ENCODE measurements at places on chromosomes 12 and 14.

DNA sequence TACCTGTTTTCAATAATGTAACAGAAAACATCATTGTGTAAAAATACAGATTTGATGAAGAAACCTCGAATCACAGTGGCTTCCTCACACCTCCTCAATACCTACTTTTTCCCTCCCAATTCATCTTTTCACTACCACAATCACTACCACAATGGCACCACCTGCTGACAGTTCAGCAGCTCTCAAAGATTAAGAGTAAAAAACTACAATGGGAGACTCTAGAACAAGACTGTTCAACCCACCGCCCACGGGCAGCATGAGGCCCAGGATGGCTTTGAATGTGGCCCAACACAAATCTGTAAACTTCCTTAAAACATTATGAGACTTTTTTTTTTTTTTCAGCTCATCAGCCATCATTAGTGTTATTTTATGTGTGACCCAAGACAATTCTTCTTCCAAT lies 15.2 kb downstream of the MED6 start:
- no peak for DNase-seq

DNA sequence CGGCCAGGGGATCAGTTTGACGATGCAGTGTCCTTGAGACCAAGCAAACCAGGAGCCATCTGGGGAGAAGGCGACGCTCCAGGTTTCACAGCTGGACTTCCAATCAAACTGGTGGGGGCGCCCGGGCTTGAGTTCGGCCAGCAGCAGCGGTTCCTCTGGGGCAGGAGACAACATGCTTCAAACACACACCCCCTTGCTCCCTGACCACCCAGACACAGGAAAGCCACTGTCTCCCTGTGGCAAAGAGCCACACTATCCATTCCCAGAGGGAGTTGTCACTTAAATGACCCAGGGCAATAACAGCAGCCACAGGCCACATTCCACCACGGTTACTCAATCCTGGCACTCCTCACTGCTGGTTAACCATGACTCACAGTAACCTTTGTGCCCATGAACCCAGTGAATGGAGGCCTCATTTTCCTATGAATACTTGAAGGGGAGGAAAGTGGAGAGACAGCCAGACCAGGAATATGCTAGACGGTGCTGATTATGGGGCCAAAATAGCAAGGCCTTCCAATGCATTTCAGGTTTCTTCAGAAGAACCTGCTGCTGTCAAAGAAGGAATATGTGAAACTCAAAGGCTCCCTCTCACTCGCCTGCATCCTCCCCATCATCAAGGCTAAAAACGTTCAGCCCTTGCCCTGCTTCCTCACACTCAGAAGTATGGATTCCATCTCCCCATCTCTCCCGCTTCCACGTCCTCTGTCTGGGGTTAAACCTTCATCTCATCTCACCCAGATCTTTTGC lies 8.5 kb downstream of the WSB2 start:
- DNase-seq = peak; percentile 49

DNA sequence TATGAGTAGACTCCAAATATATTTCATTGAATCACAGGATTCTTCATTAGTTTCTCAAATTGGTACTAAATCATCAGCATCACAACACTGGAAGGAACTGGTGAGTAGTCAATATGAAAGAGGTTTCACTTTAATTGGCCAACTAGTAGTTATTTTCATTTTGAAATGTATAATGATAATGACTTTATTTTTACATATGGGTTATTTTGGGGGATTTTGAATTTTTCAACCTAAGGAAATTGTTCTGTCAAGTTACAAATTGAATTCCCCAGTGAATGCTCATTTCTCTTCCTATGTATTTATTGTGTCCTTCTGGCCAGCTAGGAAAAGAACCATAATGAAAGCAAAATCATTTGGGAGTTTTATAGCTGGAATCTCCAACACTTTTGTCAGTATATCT lies 174.2 kb upstream of the ATP2B1 start:
- DNase-seq = no peak

DNA sequence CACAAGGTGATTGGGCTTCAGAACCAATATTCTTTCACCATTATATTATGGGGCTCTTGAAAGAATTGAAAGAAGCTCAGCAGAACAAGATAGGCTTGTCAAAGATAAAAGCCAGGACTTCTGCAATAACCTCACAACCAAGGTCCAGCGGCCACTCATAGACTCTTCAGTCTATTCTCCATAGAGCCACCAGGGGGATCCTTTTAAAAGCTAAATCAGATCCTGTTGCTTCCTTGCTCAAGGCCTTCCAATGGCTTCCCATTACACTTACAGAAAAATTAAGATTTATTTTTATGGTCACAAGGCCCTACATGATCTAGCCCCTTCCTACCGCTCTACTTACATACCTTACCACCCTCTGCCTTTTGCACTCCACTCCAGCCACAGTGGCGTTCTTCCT lies 169.6 kb downstream of the C12orf42 start:
- no peak for DNase-seq

DNA sequence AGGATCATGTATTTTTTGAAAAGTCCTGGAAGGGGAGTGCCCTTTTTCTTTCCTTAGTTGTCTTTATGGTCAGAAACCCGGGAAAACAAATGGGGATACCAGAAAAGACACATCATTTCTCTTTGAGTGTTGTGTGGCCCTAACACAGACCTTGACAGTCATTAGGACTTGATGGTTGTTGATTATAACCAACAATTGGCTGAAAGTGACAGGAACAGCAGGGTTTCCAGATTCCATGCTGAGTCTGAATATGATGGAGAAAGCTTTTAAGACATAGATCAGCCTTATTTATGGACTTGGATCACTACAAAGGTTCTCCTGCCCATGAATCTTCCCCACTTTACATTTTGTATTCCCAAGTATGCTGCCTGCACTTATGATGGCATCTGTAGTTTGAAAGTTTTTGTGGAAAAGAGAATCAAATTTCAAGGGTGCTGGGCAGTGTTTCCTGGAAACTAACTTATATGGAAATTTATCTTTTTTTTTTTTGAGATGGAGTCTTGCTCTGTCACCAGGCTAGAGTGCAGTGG lies 30.4 kb downstream of the POLR3B start:
- no peak for DNase-seq

- no peak for DNase-seq
Measured at GRCh38 chr14:68623307-68623706, 169.6 kb downstream of the ZFP36L1 start.

- DNase-seq = no peak
Measured at GRCh38 chr12:104672501-104673265, 215.9 kb downstream of the CHST11 start.

DNA sequence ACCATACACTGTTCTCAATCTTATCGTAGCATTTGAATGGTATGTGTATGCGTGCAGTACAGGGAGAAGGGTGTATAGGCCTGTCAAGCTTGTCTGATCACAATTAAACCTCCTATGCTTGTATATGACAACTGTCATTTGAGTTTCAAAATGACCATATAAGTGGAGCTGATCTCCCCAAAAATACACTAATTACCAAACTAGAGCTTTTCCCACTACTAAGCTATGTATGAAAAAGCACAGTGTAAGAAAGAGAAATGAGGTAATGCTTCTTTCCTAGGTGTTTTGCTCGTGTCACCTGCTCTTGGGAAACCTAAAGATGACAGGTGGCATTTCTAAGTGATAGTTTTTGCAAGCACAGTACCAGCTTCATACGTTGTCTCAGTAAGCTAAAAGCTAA lies 1.1 kb upstream of the STK38L start:
- no peak for DNase-seq

GRCh38 chr12:57090490-57090889 lies 1.6 kb downstream of the NAB2 start:
- no peak for DNase-seq

DNA sequence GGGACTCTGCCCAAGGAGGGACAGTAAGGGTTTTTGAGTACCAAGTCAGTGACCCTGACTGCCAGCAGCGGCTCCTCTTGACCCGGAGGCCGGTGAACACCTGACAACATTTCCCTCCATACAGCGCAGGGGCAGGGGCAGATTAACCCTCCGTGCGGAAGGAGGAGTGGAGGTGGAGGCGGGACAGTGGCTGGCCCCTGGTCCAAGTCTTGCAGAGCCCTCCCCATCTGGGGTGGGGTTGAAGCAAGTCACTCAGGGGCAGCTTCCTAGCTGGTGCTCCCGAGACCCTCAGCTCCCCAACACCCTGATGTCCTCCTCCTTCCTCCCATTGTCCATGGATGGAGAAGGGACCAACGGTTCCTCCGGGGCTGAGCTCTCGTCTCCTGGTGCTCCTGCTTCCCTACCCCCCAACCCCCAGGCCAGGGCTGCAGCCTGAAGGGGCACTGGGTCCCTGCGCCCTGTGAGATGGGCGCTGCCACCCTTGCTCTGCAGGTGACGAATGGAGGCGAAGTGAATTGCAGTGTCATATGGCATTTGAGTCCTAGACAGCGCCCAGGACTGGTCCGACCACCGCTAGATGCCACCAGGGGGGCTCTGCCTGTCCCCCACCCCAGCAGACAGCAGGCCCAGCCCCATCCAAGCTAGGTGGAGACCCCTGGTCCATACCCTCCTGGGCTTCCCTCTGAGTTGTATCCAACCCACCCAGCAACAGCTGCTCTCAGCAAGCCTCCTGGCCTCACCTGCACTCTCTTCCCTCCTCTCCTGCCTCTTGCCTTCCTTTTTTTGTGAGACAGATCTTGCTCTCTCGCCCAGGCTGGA lies 7.0 kb upstream of the AMN start:
- DNase-seq = no peak

DNA sequence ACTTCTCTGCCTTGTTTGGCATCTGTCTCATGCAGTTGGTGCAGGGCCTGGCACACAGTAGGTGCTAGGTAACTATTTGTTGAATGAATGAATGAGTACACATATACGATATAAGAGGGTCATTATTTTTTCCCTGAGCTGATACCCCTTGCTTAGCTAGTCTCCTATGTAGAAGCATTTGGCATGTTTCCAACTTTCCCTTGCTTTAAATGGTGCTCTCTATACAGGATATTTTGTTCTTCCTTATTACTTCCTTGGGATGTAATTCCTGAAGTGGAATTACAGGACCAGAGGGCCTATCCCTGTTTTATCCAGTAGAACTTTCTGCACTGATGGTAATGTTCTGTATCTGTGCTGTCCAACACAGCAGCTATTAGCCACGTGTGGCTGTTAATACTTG lies 250.1 kb upstream of the PWP1 start:
- no peak for DNase-seq

- DNase-seq = no peak
Measured at GRCh38 chr12:65907513-65907912, 83.2 kb downstream of the HMGA2 start.

GRCh38 chr12:129378496-129378895 lies 525.2 kb downstream of the GLT1D1 start:
- DNase-seq = peak; percentile 33

DNA sequence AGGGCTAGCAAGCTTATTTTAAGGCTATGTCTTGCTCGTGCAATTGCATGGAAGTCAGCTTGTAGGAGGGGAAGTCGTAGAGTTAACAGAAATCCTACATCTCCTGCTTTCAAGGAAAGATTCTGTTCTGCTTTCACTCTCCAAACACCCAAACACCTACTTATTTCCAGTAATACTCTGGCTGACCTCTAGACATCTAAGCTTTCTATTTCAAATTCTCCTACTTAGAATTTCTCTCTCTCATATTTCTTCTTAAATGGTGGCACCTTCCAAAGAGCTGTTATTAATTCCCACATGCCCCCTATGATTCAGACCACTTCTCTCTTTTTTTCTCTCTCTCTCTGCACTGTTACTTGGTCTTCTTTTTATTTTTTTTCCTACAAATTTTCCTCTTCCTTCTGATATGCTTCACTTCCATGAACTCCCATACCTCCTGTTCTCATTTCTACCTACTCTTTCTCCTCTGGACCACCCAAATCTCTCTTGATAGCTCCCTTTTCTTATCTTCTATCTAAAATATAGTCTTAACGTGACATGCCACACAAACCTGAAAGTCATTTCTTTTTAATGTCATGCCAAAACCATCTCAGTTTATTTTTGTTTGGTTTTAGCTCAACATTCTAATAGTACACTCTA lies 90.8 kb downstream of the RPS6KA5 start:
- no peak for DNase-seq

DNA sequence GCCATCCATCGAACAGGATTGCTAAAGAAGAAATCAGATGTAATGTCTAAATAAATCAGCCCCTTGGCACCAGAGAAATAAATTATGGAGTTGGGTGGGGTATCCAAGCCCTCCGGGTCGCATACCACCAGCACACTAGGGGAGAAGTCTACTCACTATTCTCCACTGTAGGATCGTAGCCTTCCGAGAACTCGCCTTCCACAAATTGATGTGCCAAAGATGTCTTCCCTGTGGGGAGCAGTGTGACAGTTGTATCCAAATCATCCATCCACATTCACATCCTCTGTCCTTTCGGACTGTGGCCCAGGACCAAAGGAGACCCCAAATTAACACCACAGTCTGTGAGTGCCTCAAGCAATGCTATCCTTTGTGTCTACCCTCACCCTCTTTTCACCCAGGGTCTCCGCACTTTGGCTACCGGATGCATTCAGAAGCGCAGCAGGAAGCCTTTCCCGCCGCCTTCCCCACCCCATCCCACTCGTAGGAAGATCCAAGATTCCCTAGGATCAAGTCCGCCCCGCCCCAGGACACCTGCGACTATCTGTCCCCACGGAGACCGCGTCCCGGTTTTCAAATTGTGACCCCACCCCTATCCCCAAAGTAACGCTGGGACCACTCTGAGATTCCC lies 786 bp downstream of the RHEBL1 start:
- DNase-seq = peak; percentile 64

- no peak for DNase-seq
Measured at GRCh38 chr14:77353469-77354141, 23.3 kb downstream of the TMED8 start.

- no peak for DNase-seq
Measured at GRCh38 chr14:80776657-80777056, 164.9 kb downstream of the CEP128 start.

- no peak for DNase-seq
Measured at GRCh38 chr14:50791201-50791600, 39.8 kb downstream of the NIN start.

- no peak for DNase-seq
Measured at GRCh38 chr12:46442239-46442638, 69.7 kb upstream of the SLC38A2 start.

GRCh38 chr12:128853600-128854197 lies 421 bp downstream of the GLT1D1 start:
- peak; percentile 45 for DNase-seq

GRCh38 chr14:76654573-76655108 lies 106.6 kb upstream of the VASH1 start:
- DNase-seq = peak; percentile 45

- DNase-seq = no peak
Measured at GRCh38 chr12:65277994-65278575, 398 bp upstream of the MSRB3 start.

DNA sequence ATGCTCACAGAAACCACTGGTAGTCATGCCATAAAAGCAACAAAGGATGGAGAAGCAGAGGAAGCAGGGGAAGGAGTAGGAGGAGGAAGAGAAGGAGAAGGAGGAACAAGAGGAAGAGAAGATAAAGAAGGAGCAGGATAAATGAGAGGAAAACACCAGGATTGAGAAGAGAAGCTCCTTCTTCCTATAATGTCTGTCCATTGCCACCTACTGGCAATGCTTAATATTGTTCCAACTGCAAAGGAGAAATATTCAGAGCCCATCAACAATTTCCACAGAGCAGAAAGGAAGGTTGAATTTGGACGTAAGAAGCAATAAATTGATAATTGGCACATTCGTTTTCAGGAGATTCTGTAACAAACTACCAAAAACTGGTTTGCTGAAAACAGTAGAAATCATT lies 898.4 kb downstream of the SLC16A7 start:
- peak; percentile 26 for DNase-seq

All from kidney (tissue), 22 donors.